RPMI7951 (cell line): ENCODE measurements at places on chromosomes 5 and 9. TPM values are rescaled to one million over a fixed set of nuclear protein-coding genes. Genes with fewer than 3 reads are reported as not detected.

Gene FBXL7
- total RNA-seq = 5.0 and 6.4 TPM in 2 replicates

Gene C9
- total RNA-seq = not detected in 2 replicates

GRCh38 chr9:121910491-121911040, 182.5 kb downstream of the TTLL11 start:
- DNase-seq = no peak

- DNase-seq = no peak
These were observed 5.3 kb upstream of the DNAJA1 start for GRCh38 chr9:33019797-33020196.

DNA sequence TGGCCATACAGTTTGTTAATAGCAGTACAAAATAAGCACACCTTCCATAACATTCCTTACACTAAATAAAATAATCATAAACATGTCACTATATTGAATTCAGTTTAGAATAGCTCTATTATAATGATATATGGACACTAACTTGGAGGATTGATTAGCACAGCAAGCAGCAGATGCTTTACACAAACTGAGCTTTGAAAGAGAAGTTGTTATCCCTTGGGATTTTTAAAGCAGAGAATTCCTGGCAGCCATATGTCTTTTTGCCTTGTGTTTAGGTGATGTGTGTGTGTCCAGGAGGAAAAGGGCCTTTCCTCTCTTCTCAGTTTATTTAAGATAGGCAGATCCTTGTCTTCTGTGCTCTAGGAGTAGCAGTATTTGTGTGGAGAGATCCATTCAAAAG, 232.2 kb upstream of the GRIN3A start:
- no peak for DNase-seq

DNA sequence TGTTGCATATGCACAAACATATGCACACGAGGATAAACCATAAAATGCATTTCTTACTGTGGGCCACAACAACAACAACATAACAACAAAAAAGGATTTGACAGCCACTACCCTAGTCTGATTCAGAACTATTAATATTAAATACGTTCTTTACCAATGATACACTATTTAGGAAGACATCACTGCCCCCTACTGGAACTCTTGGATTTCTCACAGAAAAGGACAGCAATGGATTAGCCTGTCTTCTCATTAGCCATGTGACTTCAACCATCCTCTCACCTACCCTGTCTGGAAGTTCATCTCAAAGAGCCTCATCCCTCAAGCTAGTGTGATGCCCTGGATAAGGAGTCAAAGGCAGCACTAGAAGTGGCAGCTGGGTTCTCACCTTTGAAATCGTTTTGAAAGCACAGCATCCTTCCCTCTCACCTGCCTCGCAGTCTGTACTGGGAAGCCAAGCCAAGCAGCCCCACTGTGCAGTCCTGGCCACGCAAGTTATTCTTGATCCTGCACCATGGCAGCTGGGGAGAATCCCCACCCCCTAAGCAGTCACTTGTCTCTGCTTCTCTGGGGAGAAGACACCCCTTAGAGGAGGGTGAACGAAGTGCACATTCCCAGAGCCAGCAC, 64.6 kb downstream of the SH3TC2 start:
- DNase-seq = peak; percentile 57

DNA sequence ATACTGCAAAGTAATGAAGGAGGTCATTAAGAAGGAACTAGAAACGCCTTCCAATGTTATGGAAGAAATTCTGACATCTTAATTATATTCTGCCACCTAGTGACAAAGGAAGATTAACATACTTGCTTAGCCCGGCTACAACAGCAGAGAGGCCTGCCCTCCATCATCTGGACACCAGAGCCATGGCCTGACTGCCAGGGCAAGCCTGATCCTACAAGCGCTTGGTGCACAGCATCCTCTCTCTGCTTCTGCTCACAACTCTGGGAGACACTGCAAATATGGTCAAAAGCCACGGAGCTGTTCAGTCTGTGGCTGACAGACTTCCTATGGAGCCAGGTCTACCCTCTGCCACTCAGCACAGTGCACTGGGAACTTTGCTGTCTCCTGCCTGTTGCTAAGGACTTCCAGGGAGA, 87.3 kb upstream of the SLC44A1 start:
- peak; percentile 79 for DNase-seq

DNA sequence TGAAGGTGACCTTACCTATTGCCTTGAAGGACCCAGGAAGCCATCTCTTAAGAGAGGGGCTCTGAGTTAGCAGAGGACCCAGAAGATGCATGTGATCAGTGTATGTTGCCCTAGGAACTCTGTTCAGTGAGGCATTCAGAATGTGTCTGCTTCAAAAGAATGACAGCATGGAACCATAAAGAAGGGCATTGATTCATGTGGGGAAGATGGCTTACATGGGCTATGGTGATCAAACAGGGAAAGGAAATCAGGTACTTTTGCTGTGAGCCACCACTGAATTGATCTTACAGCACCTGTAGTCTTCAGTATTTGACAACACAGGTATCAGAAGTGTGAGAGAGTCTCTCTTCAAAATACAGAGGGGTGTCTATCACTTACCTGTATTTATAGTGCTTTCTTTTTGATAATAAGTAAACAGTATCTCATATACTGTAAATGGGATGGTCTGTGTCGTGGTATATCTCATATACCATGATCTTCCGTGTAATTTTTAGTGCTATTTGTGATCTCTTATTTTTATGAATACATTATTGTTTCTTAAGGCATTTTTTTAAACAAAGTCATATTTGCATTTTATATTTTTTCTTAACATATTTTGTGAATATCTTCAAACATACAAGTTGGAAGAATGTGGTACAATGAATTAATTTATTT, 57.0 kb downstream of the FOCAD start:
- no peak for DNase-seq

DNA sequence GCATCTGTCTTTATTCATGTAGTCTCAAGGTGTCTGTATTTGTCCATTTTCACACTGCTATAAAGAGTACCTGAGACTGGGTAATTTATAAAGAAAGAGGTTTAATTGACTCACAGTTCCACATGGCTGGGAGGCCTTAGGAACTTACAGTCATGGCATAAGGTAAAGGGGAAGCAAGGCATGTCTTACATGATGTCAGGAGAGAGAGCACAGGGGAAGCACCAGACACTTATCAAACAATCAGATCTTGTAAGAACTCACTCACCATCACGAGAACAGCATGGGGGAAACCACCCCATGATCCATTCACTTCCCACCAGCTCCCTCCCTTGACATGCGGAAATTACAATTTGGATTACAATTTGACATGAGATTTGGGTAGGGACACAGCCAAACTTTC, 44.2 kb downstream of the NLN start:
- no peak for DNase-seq
